Activated T-cell treated with anti-CD3 and anti-CD28 coated beads for 1 hour (primary cell): ENCODE measurements at places on chromosomes 3 and 15.

DNA sequence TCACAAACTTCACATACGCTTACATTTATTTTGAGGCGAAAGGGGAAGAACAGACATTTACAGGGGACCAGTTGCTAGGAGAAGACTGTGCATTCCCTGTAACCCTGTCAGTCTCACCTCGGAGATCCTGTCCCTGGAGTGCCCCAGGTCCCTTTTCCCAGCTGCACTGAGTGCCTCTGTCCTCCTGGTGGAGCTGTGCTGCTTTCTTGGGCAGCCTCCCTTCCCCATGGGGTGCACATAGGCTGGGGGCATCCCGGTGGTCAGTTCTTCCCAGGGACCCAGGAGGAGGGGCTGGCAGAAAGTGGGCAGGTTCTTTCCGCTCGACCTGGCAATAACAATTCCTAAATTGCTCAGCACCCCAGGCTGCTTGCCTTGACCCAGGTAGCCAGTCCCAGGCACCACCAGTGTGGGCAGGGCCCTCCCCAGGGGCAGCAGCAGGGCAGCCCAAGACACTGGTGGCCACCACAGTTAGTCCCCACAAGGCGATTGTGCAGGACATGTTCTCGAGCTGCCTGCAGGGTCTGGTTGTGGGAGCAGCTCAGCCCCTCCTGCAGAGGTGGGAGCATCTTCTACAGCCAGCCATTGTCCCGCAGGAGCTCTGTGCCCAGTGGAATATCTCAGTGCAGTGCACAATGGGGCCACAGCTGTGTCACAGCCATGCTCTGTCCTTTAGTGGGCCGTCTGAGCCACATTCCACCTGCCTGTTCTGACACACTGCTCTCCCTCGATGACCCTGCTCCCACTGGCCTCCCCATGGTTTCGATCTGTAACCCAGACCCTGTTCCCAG is 36.3 kb downstream of the APBA2 start:
- DNase-seq = no peak

DNA sequence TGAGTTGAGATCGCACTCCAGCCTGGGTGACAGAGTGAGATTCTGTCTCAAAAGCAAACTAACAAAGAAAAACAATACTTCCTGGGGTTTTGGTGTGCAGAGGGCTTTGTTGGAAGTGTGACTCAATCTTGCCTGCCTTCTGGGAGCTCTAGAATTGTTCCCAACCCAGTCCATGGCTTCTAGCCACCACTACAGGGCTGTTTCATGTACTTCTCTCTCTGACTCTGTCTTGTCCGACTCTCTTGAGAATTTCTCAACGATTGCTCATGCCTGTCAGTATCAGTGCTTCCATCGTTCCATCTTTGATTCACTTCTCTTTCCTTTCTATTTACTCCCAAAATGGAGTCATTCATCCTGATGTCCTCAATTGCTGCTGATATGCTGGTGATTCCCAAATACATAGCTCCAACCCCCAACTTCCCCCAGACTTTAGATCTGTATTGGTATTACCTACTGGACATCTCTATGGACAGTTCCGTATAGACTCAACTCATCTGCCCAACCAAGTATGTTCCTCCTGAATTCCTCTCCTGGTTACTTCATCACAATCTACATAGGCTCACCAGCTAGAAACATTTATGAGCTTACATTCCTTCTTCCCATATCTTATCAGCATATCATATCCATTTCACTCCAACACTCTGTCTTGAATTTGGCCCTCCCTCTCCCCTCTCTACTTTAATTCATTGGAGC is 1.8 kb upstream of the AP2M1 start:
- DNase-seq = no peak

- DNase-seq = no peak
Measured at GRCh38 chr3:169455472-169455871, 208.0 kb downstream of the MECOM start.

GRCh38 chr3:158107605-158108444 is 1.6 kb upstream of the SHOX2 start:
- no peak for DNase-seq

DNA sequence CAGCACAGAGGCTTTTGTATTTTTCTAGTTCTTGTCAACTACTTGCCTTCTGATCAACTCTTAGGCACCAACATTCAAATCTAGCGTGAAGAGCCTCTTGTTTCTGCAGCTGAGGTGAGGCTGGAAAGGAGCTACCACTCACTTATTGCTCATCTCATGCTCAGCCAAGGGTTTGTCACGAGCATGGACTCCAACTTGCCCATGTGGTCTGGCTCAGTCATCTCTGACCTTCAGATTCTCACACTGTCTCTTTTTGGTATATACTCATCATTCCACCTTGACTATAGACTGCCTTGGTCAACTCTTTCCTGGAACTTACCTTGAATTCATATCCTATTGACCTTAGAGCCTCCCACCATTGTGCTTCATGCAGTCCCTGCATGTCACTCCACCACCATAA is 5.2 kb upstream of the GJD2 start:
- no peak for DNase-seq

GRCh38 chr3:14592836-14593235 is 52.7 kb upstream of the GRIP2 start:
- no peak for DNase-seq

DNA sequence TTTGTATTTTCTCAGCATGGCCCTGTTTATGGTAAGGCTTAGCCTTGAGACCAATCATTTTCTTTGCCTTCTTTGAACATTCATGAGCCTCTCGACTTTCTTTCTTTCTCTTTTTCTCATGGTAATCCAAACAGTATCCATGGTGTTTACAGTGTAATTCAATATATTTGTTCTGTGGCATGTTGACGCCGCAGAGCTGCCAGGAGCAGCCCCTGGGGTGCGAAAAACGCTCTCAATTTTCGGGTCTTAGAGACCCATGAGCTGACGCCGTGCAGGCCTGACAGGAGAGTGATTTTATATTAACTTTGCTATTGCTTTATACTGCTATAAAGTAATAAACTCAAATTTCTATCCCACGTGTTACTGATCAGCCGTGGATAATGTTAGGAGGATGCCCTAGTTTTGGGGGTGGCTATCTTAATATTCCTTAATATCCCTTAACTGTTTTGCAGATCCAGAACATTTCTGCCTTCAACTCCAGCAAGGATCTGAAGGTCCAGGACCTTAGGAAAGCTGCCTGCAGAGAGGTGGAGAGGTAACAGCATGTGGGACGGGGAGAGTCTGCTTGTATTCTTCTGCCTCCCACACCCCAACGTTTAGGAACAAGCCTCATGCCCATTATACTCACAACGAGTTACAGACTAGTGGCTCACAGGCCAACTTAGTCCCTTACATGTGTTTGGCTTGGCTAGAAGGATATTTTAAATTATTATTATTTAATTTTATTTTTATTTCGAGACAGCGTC is 29.3 kb upstream of the MYO1E start:
- no peak for DNase-seq
